ENCODE measurements at places on chromosomes 7 and 10.

DNA sequence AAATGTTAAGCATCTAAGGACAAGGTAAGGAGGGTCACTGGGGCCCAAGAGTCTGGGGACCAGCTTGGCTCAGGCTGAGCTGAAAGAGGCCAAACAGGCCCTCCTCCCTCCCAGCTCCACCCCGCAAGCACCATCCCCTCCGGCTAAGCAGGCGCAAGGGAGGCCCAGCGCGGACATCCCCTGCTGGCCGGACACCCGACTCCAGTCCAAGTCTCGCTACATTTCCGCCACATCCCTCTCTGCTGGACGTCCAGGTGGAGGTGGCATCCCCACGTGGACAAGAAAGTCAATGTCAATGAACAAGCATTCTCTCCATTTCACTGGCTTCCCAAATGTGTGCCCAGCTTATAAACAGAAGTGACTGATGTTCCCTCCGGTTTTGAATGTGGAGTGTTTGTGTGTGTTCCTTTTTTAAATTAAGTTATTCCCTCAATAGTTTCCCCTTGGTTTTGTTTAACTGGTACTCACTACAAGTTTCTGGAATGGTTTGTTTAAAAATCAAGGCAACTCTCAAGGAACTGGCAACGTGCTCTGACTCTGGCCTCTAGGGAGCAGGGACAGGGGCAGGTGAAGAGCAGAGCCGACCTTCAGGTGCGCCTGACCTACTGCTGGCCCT, 35.4 kb downstream of the PSAP start:
- DNase-seq = no peak

- DNase-seq = no peak
These were observed 86.3 kb downstream of the OAT start for GRCh38 chr10:124332426-124332825.

DNA sequence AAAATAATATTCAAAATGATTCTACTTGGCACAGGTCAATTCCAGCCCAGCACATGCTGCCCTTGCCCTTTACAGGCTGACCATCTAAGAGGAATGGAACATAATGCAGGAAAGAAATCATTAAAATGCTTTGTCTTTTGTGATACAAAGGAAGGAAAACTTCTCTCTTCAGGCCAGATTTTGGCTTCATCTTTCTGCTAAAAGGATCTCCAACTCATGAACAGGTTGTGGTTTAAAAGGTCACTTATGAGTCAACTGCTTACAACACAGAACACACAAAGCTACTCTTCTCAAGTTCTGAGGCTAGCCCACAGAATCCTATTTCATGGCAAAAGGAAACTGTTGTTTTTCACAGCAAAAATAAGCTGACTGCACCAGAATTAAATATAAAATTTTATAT, 197.1 kb downstream of the DOCK4 start:
- peak; percentile 69 for DNase-seq

DNA sequence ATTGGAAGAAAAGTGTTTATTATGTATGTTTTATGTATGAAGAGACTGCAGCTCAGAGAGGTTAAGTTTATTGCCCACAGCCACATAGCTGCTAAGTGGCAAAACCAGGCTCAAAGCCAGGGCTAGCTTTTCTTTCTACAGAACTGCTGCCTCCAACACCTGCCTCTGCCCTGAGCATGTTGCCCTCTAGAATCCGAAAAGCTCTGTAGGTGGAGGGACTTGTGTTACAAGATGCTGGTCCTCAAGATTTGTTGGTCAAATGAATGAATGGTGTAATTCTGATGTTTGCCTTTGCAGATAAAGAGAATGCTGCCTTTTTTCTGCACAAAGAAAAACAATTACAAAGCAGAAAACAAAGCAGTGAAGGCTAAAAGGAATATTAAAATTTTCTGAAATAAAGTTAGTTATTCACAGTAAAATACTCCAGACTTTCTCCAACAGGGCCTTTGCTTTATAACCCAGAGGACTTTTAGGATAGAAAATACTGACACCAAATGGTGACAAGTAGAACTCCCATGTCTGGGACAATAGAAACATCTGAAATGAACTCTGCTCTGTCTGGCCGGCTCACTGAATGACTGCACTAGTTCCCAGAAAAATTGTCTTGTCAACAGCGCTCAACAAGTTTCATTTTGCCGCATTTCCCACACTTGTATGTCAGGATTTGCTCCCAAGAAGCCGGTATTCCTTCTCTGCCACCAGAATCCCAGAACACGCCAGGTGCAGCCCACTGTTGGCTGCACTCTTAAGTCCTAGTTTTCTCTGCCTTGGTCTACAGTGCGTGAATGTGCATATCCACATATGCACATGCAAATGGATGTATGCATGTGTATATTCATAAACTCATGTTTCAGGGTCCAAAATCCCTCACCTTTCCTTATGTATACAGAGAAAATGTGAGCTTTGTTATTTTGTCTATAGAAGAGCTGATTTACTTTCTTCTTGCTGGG, 11.0 kb upstream of the DNTT start:
- peak; percentile 44 for DNase-seq

- DNase-seq = no peak
These were observed 40.3 kb upstream of the EGFR start for GRCh38 chr7:54978364-54979116.

- DNase-seq = no peak
These were observed 590.5 kb downstream of the PARD3 start for GRCh38 chr10:34224639-34225038.

DNA sequence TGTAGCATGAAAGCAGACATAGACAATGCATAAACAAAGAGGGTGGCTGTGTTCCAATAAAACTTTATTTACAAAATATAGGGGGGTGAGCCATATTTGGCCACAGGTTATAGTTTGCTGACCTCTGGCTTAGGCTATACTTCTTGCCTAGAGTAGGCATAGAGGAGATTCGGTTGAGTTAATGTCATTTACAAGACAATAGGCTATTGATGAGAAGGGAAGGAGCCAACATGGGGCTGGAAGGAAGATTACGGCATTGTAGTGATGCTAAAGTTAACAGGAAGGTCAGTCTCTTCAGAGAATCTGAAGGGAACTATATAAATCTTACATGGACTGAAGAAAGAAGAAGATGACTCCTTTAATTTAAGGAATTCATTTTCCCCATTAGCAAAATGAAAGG, 463.5 kb downstream of the HTR7 start:
- DNase-seq = no peak

GRCh38 chr10:60806921-60807320, 28.6 kb downstream of the CDK1 start:
- no peak for DNase-seq

DNA sequence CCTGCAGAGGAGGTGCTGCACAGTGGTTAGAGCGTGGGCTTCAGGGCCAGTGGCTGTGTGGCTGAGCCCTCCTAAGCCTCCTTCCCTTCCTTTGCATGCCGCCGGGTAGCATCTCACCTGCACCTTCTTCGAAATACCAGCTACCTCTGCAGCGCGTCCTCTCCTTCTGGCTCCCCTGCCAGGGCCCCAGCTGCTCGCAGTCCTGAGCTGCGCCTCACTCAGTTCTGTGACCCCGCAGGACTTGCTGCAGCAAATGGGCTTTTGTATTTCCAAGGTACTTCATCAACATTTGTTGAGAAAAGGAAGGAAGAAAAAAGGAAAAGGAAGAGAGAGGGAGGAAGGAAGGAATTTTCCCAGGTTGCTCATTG, 146.7 kb upstream of the PRR15 start:
- no peak for DNase-seq

DNA sequence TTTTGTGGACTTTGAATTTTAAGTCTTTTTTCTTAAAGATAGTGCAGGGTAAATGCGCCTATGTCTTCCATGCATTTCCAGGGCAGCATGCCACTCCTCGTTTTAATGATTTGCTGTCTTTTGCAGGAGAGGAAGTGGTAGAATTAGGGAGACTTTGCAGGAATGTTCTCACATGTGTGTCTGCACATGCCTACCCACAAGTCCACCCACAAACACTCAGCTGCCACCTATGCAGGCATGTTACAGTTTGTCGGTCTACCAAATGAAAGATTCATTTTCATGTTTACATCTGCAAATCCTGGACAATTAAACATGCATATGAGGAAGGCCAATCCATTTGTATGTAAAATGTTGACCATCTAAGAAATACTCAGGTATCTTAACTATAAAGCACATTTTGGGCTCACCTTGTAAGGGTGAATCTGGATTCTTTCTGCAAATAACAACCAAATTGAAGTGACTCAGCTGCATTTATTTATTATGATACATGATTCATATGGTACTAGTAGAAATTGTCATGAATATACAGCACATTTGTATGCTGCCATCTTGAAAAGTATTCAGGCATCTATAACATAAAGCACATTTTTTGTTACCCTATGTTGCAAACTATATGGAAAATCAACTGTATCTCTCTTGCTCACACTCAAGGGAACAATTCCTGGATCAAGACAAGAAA, 4.7 kb upstream of the TEX36 start:
- DNase-seq = no peak

DNA sequence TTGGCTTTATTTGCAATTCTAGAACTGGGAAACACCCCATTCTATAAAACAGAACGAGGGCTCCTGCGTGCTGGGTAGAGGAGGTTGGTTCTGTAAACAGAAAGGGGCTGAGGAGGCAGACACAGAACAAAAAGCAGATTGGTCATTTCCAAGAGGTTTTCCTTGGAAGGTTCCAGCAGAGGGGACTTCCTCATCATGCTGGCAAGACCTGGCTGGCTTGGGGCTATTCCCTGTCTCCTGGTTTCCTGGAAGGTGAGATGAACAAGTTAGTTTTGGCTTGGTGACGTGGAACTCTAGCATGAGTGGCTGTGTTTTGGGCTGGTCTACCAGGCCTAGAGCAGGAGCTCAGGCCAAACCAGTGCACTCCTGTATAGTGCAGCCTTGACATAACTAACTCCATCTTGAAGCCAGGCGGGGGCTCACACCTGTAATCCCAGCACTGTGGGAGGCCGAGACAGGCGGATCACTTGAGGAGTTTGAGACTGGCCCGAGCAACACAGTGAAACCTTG, 26.1 kb upstream of the DNAJB6 start:
- peak; percentile 35 for DNase-seq

DNA sequence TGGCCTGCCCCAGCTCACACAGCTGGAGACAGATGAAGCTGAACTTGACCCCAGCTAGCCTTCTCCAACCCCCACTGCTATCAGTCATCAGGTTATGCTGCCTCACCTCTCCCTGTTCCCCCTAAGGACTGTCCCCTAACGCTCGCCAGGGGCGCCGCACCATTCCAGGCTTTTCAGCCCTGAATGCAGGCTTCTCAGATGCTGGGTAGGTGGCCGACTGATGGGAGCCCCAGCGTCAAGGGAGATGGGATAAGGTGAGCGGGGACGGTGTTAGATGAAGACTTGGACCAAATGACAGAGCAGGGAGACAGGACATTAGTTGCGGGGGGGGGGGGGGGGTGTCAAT, 15.8 kb upstream of the OPALIN start:
- DNase-seq = no peak

GRCh38 chr7:75623390-75624133, 115.2 kb downstream of the HIP1 start:
- DNase-seq = peak; percentile 13

- DNase-seq = no peak
These were observed 7.0 kb downstream of the TMEM243 start for GRCh38 chr7:87212498-87212897.

GRCh38 chr10:120838941-120839340, 12.2 kb upstream of the WDR11 start:
- no peak for DNase-seq

GRCh38 chr10:6292741-6293151, 90.0 kb downstream of the PFKFB3 start:
- DNase-seq = peak; percentile 48

- no peak for DNase-seq
These were observed 72.5 kb downstream of the PRLHR start for GRCh38 chr10:118522791-118523498.

DNA sequence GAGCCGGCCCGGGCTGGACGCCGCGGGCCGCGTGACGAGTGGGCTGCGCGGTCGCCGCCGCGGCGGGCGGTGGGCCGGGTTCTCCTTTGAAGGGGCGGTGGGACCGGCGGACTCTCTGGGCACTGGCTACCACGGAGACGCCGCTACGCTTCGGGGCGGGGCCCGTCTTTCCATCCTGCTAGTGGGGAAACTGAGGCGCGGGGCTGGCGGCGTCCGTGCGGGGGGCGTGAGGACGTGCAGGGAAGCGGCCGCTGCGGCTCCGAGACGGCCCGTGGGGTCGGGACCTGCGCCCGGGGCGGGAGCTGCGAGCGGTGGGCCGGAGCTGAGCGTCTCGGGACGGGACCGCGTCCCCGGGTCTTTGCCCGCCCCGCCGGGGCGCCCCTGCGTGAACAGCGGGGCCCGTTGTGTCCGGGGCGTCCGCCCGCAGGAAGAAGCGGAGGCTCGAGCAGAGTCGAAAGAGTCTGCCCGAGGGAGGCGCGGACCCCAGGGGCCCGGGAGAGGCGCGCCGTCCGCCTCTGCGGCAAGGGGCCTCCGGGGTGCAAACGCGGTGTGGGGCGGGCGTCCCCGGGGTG, 548 bp upstream of the BNIP3 start:
- no peak for DNase-seq

DNA sequence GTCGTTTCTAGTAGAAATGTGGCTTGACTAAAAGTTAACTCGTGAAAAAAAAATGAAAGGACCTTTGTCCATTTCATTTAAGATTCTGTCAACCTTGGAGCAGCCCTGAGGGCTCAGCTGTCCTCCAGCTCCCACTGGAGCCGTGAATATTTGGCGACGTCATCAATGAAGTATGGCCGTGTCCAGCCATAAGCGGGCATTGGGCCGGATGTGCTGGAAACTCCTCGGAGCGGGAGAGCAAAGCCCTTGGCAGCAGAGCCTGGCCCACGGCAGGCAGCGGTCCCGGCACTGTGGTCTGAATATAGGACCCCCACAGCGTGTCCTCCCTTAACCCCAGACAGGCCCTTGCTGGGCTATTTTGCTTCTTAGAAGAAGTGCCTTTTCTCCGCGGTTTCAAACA, 50.0 kb downstream of the JAKMIP3 start:
- DNase-seq = no peak

GRCh38 chr10:133072720-133073390, 14.9 kb upstream of the ADGRA1 start:
- DNase-seq = no peak

DNA sequence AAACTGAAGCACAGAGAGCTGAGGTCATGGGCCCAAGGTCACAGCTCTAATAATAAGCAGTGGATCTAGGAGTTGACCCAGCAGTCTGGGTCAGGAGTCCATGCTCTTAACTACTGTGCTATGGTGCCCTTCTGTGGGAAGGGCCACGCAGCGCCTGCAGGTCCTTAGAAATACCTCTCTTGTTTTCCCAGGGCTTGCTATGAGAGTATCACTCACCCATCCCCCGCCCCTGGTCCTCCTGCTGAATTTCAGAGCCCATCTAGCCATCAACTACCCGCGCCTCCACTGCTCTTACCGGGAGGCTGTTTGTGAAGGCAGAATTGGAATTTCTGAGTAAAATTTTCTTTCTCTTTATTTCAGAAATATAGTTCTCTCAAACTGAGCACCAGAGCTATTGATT, 27.3 kb upstream of the CRHR2 start:
- DNase-seq = no peak

- no peak for DNase-seq
These were observed 1.5 kb downstream of the ADCY1 start for GRCh38 chr7:45575501-45576248.

Data from lung microvascular endothelial cell (primary cell).